Stimulated activated naive B cell treated with anti-CD40 and anti-IgM and Interleukin-4, amounts not matched to agents 10 μg/mL and 1 μg/mL and 100 μg/mL, for 72 hours (primary cell): ENCODE measurements at places on chromosomes 12 and 14.

- no peaks in the 10 kb centered on the region for H3K36me3 ChIP-seq
- H3K27ac ChIP-seq, result no peak overlapping the region
- no peaks in the 10 kb centered on the region for H3K27me3 ChIP-seq
- DNase-seq, result no peak
- H3K4me1 ChIP-seq, result no peaks in the 10 kb centered on the region
Observed at GRCh38 chr12:58576916-58577315, 343.4 kb downstream of the LRIG3 start.

- H3K4me1 ChIP-seq, result peaks cover 5% of the 10 kb centered on the region
- H3K36me3 ChIP-seq, result peaks cover 17% of the 10 kb centered on the region
- no peak overlapping the region for H3K4me3 ChIP-seq
- no peaks in the 10 kb centered on the region for H3K27me3 ChIP-seq
Observed at GRCh38 chr14:105355049-105355575, 40.6 kb downstream of the PACS2 start.

GRCh38 chr12:57470286-57470969 lies 9.2 kb downstream of the ARHGAP9 start:
- no peak overlapping the region for H3K27ac ChIP-seq
- DNase-seq, result no peak
- no peaks in the 10 kb centered on the region for H3K27me3 ChIP-seq
- H3K36me3 ChIP-seq, result peaks cover 73% of the 10 kb centered on the region
- H3K4me3 ChIP-seq, result no peak overlapping the region

GRCh38 chr14:91167380-91167770 lies 53.5 kb downstream of the DGLUCY start:
- DNase-seq, result no peak
- H3K4me1 ChIP-seq, result no peaks in the 10 kb centered on the region
- peak overlapping the region; percentile 38 for H3K27ac ChIP-seq

GRCh38 chr14:21440859-21441258 lies 15.1 kb downstream of the CHD8 start:
- no peak overlapping the region for H3K27ac ChIP-seq
- no peaks in the 10 kb centered on the region for H3K27me3 ChIP-seq

DNA sequence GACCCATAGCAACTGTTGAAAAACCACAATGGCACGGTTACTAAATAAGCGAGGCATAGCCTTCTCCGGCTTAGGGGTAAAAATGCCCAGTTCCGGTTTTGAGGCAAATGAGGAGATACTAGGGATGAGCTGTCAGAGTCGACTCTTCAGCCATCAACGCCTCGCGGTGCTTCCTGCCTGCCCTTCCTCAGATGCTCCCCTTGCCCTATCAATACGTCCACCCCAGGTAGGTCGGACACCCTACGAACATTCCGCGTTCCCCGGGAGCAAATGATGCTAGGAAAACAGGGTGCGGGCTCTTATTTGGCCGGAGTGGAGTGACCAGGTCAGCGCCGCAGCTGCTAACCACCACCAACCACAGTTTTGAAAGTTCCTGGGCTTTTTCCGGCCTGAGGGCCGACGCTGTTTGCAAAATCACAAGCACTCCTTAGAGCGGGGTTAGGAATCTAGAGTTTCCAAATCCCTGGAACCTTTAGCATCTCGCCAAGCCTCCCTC lies 1.2 kb downstream of the SRSF9 start:
- H3K27me3 ChIP-seq, result no peaks in the 10 kb centered on the region
- peaks cover 23% of the 10 kb centered on the region for H3K36me3 ChIP-seq

DNA sequence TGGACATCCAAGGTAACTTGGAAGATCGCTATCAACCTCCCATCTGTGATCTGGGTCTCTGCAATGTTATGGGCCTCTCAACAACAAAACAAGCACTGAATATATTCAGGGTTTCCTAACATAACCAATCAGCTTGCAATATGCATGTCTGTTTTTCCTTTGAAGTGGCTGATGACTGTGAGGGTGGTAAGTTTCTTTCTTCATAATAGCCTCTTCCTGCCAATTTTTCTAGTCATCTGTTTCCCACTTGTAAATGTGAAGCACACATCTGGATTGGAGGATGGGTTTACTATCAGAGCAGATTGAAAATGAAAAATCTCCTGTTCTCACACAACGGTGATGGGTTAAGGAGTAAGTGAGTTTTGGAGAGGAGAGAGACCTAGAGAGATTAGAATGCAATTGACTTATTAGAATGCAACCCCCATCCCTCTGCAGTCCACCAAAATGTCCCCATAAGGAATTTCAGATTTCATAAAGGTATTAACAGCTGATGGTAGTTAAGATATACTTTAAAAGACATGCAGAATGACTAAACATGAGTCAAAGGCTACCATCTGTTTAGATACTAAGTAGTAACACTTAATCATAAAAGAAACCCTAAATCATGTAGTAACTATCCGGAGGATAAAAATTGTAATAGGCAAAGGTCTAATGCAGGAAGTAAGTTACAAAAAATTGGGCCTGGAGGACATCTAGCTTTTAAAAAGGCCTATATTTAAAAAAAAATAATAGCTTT lies 58.4 kb upstream of the SAV1 start:
- peaks cover 8% of the 10 kb centered on the region for H3K4me1 ChIP-seq
- peaks cover 44% of the 10 kb centered on the region for H3K36me3 ChIP-seq
- DNase-seq, result no peak
- no peak overlapping the region for H3K4me3 ChIP-seq
- no peaks in the 10 kb centered on the region for H3K27me3 ChIP-seq
- H3K27ac ChIP-seq, result peak overlapping the region; percentile 67

- no peak for DNase-seq
- H3K27me3 ChIP-seq, result peaks cover 45% of the 10 kb centered on the region
- peaks cover 3% of the 10 kb centered on the region for H3K4me1 ChIP-seq
- no peak overlapping the region for H3K4me3 ChIP-seq
- no peak overlapping the region for H3K27ac ChIP-seq
- no peaks in the 10 kb centered on the region for H3K36me3 ChIP-seq
Observed at GRCh38 chr12:46824709-46825108, 1.1 kb downstream of the SLC38A4 start.

DNA sequence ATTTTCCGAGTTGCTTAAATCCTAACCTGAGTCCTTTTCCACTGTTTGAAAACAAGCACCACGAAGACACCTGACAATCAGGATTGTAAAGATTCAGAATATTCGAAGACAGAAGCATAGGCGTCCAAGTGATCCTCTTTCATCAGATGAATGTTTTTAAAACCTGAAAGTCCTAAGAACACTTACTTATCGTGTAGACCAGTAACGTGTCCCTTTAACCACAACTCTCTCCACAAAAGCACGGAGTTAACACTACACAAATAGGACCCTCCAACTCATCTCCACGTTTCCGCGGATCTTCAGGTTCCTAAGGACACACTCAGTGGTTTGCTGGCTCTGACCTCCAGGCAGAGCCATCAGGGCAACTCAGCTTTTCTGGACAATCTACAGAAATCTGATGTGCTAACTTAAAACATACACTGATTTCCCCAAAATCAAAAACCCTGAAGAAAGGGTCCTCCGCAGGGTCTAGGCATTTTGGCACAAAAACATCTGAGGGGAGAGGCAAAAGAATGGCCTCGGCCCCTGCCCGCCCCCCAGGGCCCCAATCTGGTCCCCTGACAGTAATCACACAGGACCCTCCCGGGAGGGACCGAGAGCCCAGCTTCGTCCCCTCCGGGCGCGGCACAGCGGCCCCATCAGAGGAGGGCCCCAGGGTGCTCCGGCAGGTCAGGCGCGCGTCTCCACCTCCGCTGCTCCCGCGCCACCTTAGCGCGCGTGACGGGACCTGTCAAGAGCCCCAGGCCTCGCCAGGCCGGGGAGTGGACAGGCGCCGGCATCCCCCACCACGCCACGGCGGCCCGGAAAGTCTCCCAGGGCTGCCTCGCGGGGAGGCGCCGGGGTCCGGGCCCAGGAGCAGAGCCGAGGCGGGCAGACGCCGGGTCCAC lies 925 bp downstream of the DICER1 start:
- peak; percentile 37 for DNase-seq
- H3K36me3 ChIP-seq, result peaks cover 19% of the 10 kb centered on the region
- peak overlapping the region; percentile 86 for H3K4me3 ChIP-seq
- no peaks in the 10 kb centered on the region for H3K27me3 ChIP-seq
- H3K4me1 ChIP-seq, result peaks cover 27% of the 10 kb centered on the region
- H3K27ac ChIP-seq, result peak overlapping the region; percentile 77

- no peak for DNase-seq
- peaks cover 11% of the 10 kb centered on the region for H3K4me1 ChIP-seq
Observed at GRCh38 chr14:99258876-99259726, 12.9 kb downstream of the BCL11B start.

DNA sequence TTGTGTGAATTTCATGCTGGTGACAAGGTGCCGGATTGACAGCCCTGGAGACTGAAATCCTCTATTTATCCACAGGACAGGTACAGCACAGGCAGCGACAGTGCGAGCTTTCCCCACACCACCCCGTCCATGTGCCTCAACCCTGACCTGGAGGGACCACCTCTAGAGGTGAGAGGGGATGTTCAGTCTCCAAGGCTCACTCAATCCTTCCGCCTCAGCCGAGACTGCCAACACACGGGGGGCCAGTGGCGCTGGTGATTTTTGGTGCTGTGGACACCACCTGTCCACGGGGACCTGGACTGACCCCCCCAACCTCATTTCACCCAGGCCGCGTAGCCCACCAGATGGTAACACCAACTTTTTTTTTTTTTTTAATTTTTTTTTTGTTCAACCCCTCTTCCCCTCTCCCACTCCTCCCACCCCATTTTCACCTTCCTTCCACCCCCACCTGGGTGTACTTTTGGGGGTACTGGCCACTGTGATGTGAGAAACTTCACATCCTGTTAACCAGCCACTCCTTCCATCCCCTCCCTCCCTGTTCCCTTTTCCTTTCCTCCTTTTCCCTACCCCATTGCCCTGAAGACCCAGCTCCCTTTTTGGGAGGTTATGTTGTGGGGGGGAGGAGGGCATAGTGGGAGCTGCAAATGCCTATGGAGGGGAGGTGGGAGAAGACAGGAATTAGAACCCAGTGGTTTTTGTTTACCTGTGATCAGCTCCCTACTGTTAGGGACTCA lies 12.9 kb downstream of the PCBP2 start:
- H3K4me3 ChIP-seq, result no peak overlapping the region
- H3K4me1 ChIP-seq, result peaks cover 21% of the 10 kb centered on the region
- DNase-seq, result no peak
- H3K27me3 ChIP-seq, result no peaks in the 10 kb centered on the region

DNA sequence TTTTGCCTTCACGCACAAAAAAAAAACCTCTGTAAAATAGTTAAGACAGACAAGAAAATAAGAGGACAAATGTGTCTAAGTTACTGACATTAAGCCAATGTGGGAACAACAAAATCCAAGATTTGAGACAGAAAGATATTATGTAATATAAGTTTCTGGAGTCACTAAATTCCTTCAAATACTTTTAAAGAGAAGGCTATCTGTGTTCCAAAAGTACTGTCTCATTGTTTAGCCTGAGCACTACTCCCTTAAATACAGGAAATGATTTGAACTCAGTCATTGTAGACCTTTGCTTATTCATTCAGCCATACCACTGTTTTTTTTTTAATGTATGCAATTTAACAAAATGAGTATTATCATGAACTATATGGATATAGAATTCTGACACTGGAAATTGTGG lies 82.7 kb upstream of the KITLG start:
- no peaks in the 10 kb centered on the region for H3K36me3 ChIP-seq
- no peak overlapping the region for H3K4me3 ChIP-seq
- H3K27ac ChIP-seq, result no peak overlapping the region
- H3K4me1 ChIP-seq, result no peaks in the 10 kb centered on the region

DNA sequence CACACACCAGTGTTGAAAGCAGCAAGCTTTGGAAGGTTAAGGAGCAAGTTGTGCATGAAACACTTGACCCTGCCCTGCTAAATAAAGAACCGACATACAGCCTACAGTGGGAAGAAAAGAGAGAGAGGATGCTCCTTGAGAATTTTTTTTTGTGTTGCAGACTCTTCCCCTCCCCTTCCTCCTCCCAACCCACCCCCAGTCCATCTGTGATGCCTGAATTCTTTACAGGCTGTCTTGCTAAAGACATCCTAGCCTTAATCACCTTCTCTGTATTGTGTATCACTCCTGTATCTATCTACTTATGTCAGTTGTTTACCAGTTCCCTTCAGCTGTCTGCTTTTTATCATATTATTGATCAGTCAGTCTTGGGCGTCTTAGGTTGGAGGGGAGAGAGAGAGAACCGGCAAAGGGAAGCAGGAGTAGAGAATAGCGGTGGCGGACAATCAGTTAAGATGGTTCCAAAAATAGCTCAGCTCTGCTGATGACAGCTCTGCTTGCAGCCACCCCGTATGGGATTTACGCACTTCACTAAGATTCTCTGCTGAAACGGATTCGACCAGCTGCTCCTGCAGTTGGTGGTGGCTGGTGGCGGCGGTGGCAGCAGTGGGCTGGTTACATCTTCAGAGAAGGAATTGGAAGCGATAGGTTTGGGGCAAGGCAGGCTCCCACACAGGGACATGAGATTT lies 664.7 kb downstream of the NRXN3 start:
- H3K4me1 ChIP-seq, result no peaks in the 10 kb centered on the region
- H3K36me3 ChIP-seq, result no peaks in the 10 kb centered on the region
- H3K27ac ChIP-seq, result no peak overlapping the region
- no peak for DNase-seq
- H3K27me3 ChIP-seq, result no peaks in the 10 kb centered on the region

DNA sequence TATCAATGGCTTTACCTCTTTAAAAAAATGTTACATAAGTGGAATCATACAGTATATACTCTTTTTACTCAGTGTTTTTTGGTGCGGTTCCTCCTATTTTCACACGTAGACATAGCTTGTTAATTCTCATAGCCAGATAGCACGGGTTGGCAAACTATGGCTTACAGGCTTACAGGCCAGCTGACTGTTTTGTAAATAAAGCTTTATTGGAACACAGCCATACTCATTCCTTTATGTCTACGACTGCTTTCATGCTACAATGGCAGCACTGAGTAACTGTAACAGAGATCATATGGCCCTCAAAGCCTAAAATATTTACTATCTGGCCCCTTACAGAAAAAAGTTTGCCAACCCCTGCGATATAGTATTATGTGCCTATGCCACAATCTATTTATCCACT lies 5.8 kb upstream of the DAAM1 start:
- H3K4me3 ChIP-seq, result no peak overlapping the region
- no peak overlapping the region for H3K27ac ChIP-seq
- peaks cover 18% of the 10 kb centered on the region for H3K27me3 ChIP-seq
- DNase-seq, result no peak

- peaks cover 15% of the 10 kb centered on the region for H3K36me3 ChIP-seq
- peaks cover 54% of the 10 kb centered on the region for H3K4me1 ChIP-seq
- H3K4me3 ChIP-seq, result peak overlapping the region; percentile 4
Observed at GRCh38 chr12:28217805-28218204, 27.5 kb downstream of the CCDC91 start.

DNA sequence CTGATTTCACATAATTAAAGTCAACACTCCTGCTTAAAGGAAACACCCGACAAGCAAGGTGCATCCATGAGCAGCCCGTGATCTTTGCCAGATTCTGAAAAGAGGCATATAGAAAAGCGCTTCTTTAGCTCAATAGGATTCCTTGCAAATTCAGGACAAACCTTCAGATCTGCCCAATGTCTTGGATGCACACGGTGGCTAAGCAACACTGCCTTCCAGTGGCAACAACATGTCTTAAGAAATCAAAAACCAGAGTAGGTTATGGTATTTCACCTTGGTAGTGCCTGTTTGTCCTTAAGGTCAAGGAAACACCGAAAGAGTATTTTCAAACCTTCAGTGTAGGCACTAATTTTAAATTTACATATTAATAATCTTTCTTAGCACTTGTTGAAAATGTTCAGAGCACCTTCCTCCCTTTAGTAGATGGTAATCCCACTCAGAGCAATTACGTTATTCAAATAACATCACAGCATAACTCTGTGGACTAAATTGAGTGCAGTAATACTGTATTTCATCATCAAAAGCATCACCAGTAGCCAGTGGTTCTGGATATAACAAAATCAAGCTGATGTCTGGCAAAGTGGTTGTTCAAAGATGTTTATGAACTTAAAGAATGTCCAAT lies 58.0 kb upstream of the CDKN3 start:
- no peaks in the 10 kb centered on the region for H3K4me1 ChIP-seq
- H3K4me3 ChIP-seq, result no peak overlapping the region
- no peaks in the 10 kb centered on the region for H3K36me3 ChIP-seq
- no peaks in the 10 kb centered on the region for H3K27me3 ChIP-seq
- no peak for DNase-seq
